ENCODE measurements at places on chromosomes 13 and 19.

DNA sequence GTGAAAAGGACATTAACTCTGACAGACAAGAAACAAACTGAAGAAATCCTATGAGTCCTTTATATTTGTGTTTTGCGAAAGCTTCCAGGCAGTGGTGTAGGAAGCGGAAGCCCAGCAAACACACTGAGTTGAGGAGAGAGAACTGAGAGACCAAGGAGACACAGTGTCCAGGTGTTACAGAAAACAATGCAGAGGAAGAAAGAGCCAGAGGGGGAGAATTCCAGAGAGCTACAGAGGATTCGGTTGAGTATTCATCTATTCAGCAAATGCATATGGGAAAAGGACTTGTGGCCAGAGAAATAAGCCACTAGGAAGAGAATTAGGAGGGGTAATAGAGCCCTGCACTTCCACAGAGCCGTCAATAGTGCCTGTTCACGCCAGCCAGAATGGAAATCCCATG lies 183.5 kb downstream of the LIG4 start:
- DNase-seq, result no peak

DNA sequence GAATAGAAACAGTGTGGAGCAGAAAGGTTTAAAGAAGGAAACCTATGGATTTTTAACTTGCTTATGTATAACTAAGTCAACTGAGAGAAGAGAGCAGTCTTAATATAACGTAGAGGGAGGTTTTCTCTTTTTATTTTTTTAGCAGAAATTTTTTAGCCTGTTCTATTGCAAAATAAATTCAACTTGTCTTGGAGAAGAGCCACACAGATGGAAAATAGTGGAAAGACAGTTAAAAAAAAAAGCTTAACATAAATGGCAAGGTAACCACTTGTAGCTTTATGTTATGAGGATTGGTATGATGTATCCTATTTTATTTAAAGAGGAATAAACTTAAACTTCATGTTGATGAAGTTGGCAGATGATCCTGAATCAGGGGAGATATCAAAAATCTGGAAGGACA lies 312.4 kb downstream of the SHISA2 start:
- no peak for DNase-seq

- no peak for DNase-seq
Measured at GRCh38 chr13:51553531-51553930, 30.7 kb upstream of the WDFY2 start.

DNA sequence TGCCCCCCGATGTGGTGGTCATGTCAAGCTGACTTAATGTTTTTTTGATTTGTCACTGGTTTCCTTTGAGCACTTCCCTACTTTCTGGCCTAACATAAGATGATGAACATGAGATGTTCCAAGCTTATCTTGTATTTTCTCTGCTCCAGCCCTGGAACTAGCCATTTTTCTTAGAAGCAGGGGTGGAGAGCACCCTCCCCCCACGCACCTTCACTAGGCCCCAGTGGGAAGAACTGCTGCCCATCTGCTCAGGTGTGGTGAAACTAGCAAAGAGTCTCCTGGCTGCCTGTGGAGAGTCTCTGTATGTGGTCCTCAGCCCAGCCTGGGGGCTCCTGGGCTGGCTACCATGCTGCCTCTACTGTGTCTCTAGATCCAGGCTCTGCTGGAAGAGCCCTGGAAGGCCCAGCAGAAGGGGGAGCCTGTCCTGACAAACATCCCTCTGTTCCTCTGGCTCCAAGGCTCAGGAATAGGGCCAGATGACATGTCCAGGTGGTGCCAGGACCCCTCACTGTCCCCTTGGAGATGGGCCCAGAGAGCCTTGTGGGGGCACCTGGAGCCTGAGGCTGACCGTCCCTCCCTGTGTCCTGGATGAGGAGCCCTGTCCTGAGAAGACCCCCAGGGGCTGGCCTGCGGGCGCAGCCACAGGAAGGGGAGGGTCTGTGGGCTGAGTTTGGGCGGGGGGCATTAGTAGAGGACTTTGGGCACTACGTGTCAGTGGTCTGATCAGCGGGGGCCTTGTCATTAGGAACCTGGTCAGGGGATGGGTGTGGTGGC lies 4.8 kb upstream of the ZNF14 start:
- no peak for DNase-seq

- no peak for DNase-seq
Measured at GRCh38 chr19:42697884-42698283, 42.4 kb downstream of the PSG3 start.

DNA sequence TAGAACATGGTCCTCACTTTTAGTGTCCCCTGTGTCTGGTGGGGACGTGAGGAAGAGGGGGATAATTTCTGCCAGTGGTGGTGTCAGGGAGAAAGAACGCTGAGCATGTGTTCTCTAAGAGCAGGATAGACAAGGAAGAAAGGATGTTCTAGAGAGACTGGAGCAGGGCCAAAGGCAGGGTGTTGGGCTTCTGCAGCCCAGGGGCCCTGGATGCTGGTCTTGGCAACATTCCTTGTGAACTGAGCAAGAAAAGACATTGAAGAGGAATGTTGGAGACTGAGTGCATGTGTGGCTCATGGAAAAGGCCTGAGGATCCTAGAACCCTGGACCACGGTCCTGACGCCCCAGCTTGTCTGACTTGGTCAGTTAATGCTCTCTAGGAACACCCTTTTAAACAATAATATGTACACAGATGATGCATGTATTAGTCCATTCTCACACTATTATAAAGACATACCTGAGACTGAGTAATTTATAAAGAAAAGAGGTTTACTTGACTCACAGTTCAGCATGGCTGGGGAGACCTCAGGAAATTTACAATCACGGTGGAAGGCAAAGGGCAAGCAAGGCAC lies 33.6 kb upstream of the SLC10A2 start:
- no peak for DNase-seq

- DNase-seq, result no peak
Measured at GRCh38 chr13:57724486-57725272, 93.1 kb downstream of the PCDH17 start.

DNA sequence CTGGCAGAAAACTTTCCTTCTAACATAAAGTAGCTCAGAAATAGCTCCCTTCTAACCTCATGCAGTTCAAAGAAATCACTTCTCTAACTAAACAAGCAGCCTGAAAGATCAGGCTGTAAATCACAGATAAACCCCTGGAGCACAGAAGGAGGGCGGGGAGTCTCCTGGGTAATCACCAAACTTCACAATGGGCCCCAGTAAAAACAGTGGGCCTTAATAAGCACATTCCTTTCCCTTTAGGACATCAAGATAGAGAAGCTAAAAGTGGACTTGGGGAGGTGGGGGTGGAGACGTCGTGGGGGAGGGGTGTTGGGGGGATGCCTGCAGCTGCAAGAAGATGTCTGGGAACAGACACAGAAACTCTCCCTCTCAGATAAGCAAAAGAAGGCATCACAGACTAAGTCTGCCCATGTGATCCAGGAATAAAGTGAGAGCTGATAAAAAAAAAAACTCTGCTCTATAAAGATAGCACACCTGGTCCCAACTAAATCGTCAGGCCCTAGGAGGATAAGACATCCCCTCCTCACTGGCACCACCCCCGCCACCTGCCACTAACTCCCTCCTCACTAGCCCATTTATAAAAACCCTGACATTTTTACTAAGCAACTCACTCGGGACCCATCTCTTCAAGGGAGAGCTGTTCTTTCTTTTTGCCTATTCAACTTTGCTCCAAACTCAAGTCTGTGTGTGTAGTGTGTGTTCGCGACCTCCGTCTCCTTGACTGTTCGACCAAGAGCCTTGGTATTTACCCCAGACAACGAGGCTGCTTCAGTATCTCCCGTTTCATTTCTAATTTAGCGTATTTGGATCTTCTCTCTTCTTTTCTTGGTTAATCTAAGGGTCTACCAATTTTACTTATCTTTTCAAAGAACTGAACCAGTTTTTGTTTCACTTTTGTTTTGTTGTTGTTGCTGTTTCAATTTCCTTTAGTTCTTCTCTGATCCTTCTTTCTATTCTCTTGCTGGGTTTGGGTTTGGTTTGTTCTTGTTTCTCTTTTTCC lies 31.7 kb downstream of the DNAJC15 start:
- peak; percentile 60 for DNase-seq

DNA sequence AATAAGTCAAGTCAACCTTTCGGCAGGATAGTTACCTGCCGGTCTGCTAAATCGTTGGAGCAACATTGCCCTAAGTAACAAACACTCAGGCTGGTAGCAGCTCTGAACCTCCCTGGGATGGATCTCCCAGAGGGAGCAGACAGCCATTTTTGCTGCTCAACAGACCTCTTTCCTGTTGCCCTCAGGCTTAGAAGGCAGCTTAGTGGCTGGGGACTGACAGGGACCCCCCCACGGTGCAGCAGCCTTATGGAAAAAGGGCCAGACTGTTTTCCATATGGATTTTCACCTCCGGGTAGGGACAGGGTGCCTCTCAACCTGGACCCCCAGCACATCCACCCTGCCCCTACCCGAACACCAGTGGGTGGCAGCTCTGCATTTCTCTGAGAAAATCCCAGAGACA lies 49.7 kb downstream of the UBL3 start:
- peak; percentile 46 for DNase-seq

DNA sequence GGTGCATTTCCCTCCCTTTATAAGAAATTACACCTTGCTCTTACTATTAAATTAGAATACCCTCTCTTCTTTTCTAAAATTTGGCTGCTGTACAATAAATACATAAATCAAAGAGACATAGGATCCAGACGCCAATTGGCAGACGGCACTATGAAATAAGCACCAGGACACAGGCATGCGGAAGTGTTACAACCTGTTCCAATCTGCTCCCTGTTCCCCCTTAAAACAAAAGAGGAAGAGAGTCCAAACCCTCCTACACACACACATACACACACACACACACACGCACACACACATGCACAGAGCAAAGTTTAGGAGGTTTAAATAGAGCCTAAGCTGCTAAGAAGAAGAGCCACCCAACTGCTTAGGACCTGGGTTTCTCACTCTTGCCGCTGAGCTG lies 75.6 kb upstream of the ZNF507 start:
- no peak for DNase-seq

DNA sequence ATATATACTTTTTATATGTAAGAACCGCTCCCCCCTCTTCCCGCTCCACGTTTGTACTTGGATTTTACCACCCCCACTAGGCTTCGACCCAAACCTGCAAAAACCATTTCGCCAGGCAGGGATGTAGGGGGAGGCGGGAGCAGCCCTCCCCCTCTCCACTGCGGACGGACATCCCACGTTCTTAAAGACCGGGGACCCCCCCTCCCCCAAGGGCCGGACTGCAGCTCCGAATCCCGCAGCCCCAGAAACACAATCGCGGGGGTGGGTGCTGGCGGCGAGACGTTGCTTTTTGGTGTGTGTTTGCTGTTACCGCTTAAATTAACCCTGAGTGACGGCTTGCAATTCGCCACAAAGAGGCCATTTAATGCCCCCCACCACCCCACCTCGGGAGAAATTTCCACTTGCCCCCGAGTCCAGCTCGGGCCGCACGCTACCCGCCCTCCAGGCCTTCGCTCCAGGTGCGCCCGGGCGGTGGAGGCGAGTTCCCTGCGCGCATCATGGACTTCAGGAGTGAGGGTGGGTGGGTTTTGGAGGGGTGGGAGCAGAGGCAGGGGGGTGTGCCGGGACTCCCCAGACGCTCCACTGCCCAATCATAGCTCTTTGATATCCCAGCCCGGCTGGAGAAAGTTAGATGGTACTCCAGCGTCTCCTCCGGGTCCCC lies 15.8 kb downstream of the NFIX start:
- no peak for DNase-seq

GRCh38 chr13:111941845-111942447 lies 125.0 kb upstream of the SOX1 start:
- peak; percentile 15 for DNase-seq

GRCh38 chr13:113607056-113607888 lies 22.7 kb downstream of the TFDP1 start:
- no peak for DNase-seq

GRCh38 chr13:112256716-112257494 lies 119.2 kb upstream of the SPACA7 start:
- DNase-seq, result peak; percentile 20

- peak; percentile 100 for DNase-seq
Measured at GRCh38 chr19:40798683-40799557, at the start of gene EGLN2. EGLN2 (plus strand) TSS chr19:40799191; CDS start chr19:40800573, 1,382 bp downstream.

GRCh38 chr13:108455320-108455719 lies 174.1 kb upstream of the MYO16 start:
- DNase-seq, result no peak

GRCh38 chr13:107231944-107232343 lies 664.0 kb upstream of the ARGLU1 start:
- no peak for DNase-seq

- no peak for DNase-seq
Measured at GRCh38 chr19:34391813-34392212, 12.4 kb upstream of the PDCD2L start.

GRCh38 chr19:57327993-57328392 lies 7.7 kb downstream of the ZNF543 start:
- DNase-seq, result no peak

DNA sequence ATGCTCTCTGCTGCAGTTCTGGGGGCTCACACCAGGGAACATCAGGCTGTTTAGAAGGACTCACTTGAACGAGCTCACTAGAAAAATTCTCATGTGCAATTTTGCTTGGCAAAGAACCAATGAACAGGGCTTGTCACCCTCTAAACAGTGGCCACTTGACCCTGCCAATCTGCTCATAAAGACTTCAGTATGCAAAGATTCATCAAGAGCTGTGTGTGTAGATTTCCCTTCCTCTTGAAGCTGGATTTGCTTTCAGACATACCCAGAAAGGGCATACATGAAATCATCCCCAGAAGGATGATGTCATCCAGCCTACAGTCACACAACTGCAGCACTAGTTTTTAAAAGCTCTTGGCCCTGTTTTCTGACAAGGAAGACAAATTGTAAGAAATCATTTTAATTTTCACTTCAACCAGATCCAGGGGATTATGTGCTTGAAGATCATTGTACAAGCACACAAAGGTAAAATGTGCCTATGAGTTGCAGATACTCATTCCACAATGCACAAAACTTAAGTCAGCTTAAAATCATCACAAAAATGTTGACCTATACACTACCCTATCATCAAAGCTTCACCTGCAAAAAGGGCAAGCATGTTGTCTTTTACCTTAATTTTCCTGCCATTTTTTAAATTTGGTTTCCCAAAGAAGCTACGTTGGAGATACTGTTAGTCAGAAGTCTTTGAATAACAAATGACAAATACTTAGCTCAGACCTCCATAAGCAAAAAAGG lies 5.2 kb upstream of the STK24 start:
- DNase-seq, result no peak

GRCh38 chr19:34639491-34640085 lies 37.4 kb downstream of the SCGB2B2 start:
- DNase-seq, result no peak

DNA sequence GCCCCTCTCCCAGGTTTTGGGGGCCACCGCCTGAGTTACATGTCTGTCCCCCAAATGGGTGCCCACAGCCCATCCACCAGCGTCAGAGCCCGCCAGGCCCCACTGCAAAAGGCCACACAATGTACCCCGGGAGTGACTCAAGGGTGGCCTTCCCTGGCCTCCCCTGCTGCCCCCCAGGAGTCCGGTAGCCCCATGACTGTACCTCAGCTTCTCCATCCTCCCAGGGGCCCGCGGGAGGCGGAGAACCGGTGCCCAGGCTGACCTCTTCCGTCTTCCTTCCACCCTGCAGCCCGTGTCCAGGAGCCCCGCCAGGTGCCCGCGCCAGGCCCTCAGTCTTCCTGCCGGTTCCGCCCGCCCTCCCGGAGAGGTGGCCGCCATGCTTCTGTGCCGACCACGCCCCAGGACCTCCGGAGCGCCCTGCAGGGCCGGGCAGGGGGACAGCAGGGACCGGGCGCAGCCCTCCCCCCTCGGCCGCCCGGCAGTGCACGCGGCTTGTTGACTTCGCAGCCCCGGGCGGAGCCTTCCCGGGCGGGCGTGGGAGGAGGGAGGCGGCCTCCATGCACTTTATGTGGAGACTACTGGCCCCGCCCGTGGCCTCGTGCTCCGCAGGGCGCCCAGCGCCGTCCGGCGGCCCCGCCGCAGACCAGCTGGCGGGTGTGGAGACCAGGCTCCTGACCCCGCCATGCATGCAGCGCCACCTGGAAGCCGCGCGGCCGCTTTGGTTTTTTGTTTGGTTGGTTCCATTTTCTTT lies 10.3 kb downstream of the CBARP start:
- DNase-seq, result no peak

All from ecto neural progenitor cell (in vitro differentiated cells).